Germinal center (tissue), 1 donor: ENCODE measurements at places on chromosomes 13 and 19.
A peak's percentile ranks its signal among the peaks of the same experiment; 100 is the strongest.

DNA sequence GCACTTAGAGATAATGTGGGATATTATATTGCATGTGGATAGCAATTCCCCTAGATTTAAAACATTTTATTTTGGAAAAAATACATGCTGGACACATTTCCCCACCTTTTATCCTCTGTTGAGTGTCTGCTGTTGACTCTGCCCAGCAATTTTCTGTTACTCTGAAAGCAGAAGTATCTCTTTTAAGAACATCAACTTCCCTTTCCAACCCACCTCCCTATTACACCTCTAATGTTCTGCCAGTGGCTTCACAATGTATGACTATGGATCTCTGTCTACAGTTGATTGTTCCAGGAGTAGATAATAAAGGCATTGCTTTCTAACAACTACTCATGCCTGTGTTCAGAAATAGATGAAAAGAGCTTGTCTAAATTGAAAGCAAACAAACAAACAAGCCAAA, 754.8 kb upstream of the SLITRK6 start:
- DNase-seq, result no peak

DNA sequence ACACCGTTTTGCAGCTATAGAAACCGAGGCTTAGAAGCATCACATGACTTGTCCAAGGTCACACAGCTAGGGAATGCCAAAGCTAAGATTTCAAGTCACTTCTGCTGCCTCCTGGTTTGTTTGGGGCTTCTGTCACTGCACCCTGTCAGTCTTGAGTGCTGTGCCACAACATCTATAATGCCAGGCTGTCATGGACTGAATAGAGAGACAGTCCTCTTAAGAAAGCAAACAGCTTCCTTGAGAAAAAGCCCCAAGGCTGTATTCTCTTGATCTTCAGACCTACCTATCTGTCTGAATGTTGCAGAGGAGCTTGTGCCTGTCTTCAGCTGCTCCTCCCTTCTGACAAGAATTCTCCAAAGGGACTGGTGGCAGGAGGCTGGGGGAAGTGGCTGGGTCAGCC, 81.6 kb downstream of the OLFM4 start:
- no peak for DNase-seq

GRCh38 chr19:8324186-8325050, 3.1 kb downstream of the RPS28 start:
- DNase-seq, result no peak

- no peak for DNase-seq
Observed at GRCh38 chr13:113551081-113552000, 33.2 kb upstream of the TFDP1 start.

DNA sequence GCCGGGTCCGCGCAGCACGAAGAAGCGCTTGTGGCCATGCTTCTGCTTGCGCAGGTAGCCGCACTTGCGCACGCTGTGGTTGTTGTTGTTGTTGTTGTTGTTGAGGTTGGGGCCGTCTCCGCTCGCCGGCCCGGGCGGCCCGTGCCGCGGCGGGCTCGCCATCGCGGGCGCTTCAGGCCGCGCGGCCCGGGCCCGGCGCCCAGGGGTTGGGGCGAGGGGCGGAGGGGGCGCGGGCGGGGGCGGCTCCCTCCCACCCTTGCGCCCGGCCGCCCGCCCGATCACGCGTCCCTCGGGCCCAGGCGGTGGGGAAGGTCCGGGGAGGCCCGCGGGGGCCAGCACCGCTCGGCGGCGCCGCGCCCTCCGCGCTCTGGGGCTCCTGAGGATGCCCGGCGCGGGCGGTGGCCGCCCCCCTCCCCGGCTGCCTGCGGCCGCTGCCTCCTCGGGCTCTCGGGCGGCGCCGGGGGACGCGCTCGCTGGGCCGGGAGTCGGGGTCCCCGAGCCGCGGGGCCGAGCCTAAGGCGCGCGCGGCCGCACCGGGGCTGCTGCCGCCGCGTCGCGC, 412 bp downstream of the IRS2 start:
- peak; percentile 18 for DNase-seq

GRCh38 chr13:20182231-20182846, 10.4 kb downstream of the GJB2 start:
- peak; percentile 75 for DNase-seq

- no peak for DNase-seq
Observed at GRCh38 chr19:7968796-7969554, 25.5 kb upstream of the TIMM44 start.

GRCh38 chr19:42176649-42176989, 40.9 kb downstream of the DEDD2 start:
- no peak for DNase-seq

GRCh38 chr19:15935167-15935702, 906 bp upstream of the CYP4F11 start:
- no peak for DNase-seq

DNA sequence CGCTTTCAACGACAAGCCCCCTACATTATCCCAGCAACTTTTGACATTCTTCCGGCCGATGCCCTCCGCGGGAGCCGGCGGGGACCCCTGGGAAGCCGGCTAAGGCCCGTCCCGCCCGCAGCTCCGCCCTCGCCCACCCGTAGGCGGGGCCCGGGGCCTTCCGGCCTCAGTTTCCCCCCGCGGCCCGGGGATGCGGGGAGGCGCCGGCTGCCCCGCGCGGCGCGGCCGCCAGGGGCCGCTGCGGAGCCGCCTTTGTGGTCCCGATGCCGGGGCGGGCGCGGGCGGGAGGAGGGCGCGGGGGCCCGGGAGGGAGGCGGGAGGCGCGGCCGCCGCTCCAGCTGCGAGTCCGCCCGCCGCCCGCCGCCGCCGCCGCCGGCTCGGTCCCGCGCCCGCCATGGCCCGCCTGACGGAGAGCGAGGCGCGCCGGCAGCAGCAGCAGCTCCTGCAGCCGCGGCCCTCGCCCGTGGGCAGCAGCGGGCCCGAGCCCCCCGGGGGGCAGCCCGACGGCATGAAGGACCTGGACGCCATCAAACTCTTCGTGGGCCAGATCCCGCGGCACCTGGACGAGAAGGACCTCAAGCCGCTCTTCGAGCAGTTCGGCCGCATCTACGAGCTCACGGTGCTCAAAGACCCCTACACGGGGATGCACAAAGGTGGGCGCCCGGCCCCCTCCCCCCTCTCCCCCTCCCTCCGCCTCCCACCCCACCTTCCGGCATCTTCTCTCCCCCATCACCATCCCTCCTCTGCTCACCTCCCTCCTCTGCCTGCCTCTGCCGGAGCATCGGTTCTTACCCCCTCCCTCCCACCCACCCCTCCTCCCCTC, at the start of gene CELF5:
Gene CELF5, plus strand, starts transcription at position 316 of the 823 bp plus-strand sequence. Its CDS starts 79 bp downstream, at position 395.
- peak; percentile 81 for DNase-seq

DNA sequence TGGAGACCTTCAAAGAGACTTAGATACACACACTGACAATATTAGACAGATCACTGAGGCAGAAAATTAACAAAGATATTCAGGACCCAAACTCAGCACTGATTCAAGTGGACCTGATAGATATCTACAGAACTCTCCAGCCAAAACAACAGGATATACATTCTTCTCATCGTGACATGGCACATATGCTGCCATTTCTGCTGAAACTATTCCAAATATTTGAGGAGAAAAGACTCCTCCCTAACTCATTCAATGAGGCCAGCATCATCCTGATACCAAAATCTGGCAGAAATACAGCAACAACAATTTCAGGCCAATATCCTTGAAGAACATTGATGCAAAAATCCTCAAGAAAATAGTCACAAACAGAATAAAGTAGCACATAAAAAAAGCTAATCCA, 53.3 kb downstream of the TRPC4 start:
- DNase-seq, result no peak

DNA sequence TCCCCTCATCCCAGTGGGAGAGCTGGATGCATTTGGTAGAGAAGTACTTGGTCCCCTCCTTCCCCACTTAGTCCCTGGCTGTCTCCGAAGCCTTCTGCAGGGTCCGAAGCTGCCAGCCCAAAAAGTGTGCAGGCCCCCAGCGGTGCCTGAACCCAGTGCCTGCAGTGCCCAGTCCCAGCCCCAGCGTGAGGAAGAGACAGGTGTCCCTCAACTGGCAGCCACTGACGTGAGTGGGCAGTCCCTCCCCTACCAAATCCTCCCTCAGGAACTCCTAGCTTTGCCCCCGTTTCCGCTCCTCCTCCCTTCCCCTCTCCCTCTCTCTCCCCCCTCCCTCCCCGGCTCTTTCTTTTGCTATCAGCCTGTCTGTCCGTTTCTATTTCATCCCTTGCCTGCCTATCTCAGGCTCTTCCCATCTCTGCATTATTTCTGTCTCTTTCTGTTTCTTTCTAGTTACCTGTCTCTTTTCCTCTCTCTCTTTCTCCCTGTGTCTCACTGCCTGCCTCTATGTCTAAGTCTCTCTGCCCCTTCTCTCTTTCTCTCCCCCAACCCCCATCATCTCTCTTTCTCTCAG, 1.8 kb upstream of the LTBP4 start:
- no peak for DNase-seq

- DNase-seq, result no peak
Observed at GRCh38 chr19:47226426-47227351, 4.3 kb downstream of the BBC3 start.

GRCh38 chr13:113367020-113367560, 3.2 kb upstream of the GRTP1 start:
- no peak for DNase-seq

GRCh38 chr13:21625366-21625765, 21.4 kb upstream of the MICU2 start:
- peak; percentile 10 for DNase-seq

DNA sequence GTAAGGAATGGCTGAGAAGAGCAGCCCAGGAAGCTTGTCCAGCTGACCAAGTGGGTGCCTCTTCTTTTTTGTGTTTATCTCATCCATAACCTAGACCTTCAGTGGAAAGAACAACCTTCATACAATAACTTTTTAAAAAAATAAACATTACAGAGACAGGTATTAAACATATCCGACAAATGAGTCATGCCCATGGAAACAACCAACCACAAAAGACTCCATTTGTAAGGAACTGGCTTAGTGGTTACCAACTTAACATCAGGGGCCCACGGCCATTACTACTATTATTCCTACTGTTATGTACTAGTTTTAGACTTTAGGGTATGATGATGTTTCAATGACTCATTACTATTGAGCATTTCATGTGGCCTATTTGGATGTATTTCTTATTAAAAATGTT, 191.7 kb upstream of the SERP2 start:
- DNase-seq, result no peak

DNA sequence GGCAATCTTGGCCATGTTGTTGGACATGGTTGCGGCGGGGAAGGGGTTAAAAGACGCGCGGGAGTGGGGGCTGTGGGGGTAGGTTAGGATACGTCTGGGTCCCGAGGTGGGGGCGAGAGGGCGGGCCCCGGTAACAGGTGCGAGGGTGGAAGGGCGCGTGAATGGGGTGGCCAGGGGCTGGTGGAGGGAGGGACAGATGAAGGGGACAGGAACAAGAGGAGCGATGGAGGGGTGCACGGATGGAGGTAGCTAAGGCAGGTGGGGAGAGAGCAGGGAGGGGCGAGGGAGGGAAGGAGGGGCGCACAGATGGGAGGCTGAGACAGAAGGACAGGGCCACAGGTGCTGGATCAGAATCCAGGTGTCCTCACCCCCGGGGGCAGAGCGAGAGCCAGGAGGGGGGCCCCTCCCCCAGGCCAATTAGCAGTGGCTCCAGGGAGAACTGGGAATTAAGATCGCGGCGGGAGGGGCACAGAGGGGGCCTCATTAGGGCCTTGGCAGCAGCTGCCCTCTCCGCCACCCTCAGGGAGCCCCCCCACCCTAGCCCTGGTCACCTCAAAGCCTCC, 1.3 kb downstream of the GNG8 start:
- DNase-seq, result no peak

- no peak for DNase-seq
Observed at GRCh38 chr13:25440061-25440460, 68.3 kb downstream of the ATP8A2 start.

DNA sequence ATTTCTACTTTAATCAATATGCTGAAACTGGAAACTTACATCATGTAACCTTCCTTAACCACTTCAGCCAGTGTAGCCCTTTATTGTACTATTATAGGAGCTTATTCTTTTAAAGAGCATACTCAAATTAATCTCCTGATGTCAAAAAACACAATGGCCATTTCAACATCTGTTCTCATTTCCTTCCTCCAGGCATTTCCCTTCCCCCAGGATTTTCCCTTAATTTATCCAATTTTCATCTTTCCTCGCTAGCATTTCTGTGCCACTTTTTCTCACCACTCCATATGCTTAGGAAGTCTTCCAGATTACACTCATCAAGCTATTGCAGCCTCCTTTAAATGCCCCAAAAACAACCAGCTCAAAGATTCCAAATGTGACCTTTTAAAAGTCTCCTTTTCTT, 265.0 kb downstream of the PCDH9 start:
- DNase-seq, result no peak

GRCh38 chr13:103168901-103169508, 102.8 kb upstream of the SLC10A2 start:
- DNase-seq, result no peak

GRCh38 chr13:88472316-88472715, 801.1 kb downstream of the SLITRK5 start:
- no peak for DNase-seq

GRCh38 chr19:58518256-58519086, 1.1 kb downstream of the ZBTB45 start:
- no peak for DNase-seq

DNA sequence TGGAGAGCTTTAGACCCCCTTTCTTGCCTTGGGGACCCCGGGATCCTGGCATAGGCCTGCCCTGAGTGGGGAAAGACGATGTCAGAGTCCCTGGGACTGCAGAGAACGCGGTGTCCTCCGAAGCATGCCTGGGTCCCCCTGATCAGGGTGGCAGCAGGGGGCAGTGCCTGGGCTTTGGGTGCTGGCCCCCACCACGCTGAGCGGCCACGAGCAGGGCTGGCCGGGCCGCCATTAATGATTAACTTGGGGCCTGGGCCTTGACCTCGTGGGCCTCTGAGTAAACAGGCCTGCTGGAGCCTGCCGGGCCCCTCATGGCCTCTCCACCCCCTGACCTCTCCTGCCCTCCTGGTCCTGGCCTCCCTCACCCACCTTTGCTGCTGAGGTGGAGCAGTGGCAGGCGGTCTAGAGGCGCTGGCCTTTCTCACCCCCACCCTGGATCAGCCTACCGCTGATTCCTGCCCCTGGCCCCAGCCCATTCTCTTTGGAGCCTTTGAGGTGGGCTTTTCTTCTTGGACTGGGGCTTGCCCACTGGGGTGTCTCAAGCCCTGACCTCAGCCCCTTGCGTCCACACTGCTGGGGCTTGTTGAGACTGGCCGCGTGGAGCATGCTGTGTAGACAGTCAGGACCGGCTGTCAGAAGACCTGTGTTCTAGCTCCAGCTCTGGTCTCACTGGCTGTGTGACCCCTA, 26.3 kb downstream of the CEBPA start:
- DNase-seq, result no peak

DNA sequence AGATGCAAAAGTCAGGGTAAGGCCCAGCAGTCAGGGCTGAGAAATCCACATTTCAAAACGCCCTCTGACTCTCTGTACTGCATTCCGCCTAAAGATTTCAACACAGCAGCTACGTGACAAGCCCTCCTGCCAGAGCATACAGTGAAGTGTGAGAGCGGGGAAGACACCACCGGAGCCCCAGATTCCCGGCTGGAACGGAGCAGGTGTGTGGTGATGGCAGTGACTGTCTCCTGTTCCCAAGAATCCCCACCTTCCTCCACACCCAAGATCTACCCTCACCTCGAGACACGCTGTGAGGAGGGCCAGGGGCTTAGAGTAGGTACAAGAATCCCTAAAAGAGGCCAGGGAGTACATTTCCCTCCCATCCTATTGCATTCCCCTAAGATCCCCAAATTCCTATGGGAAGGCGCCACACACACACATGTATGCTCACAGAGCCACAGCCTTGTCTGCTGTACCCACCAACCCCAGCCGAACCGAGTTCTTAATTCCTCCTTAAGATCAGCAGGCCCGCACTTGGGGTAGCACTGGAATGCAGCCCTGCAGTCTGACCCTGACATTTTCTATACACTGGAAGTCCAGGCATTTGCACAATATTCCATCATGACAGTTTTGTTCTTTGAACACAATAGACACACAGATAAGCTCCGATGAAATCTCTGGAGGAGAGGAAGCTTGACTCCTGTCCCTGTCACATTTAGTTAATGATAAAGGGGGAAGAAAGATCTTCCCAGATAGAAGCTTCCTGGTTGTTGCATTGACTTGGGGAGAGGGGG, 102.9 kb downstream of the FOXO1 start:
- no peak for DNase-seq
